ENCODE measurements at places on chromosomes 5 and 9.

- no peak for DNase-seq
- H3K36me3 ChIP-seq, result peaks cover 66% of the 10 kb centered on the region
- H3K27ac ChIP-seq, result no peak overlapping the region
- no peaks in the 10 kb centered on the region for H3K27me3 ChIP-seq
Measured at GRCh38 chr5:148394587-148395019, 10.8 kb downstream of the FBXO38 start.

GRCh38 chr9:93500571-93501298 lies 47.4 kb upstream of the FAM120AOS start:
- peaks cover 40% of the 10 kb centered on the region for H3K4me1 ChIP-seq
- no peak for DNase-seq
- H3K4me3 ChIP-seq, result peak overlapping the region; percentile 13
- H3K36me3 ChIP-seq, result peaks cover 74% of the 10 kb centered on the region

GRCh38 chr5:112419164-112419985 lies at the start of gene EPB41L4A:
Gene EPB41L4A (minus strand): TSS chr5:112419277. CDS start chr5:112419039, 238 bp downstream.
- H3K36me3 ChIP-seq, result peaks cover 3% of the 10 kb centered on the region
- H3K27me3 ChIP-seq, result peaks cover 14% of the 10 kb centered on the region
- H3K4me3 ChIP-seq, result peak within 1 kb of the TSS; percentile 86
- DNase-seq, result peak; percentile 35

GRCh38 chr5:83364312-83365299 lies 106.9 kb upstream of the VCAN start:
- no peak for DNase-seq
- H3K27me3 ChIP-seq, result no peaks in the 10 kb centered on the region
- no peaks in the 10 kb centered on the region for H3K36me3 ChIP-seq
- no peak overlapping the region for H3K27ac ChIP-seq
- H3K4me3 ChIP-seq, result no peak overlapping the region

Measured in activated B cell treated with CpG ODN at 0.5 μM for 24 hours (primary cell).